ENCODE measurements at places on chromosomes 13 and 19.
A peak's percentile ranks its signal among the peaks of the same experiment; 100 is the strongest.

DNA sequence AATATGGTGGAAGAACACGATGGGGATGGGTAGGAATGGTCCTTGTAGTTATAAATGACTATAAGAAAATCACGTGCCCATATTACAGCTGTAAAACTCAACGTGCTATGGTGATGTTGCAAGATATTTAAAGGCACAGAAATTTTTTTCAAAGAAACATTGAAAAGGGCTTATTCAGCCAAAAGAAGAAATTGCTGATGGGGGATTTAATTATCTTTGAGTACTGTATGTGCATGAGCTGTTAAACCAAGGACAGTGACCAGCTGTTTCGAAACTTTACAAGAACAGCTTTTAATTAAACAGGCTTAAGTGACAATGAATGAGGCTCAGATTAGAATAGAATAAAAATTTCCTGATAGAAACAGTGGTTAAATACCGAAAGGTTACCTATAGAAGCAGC, 339.0 kb downstream of the HS6ST3 start:
- no peak for DNase-seq

GRCh38 chr19:19285686-19286085, 12.6 kb upstream of the TM6SF2 start:
- no peak for DNase-seq

- DNase-seq = no peak
These were observed 263.4 kb upstream of the ZNF507 start for GRCh38 chr19:32082028-32082427.

DNA sequence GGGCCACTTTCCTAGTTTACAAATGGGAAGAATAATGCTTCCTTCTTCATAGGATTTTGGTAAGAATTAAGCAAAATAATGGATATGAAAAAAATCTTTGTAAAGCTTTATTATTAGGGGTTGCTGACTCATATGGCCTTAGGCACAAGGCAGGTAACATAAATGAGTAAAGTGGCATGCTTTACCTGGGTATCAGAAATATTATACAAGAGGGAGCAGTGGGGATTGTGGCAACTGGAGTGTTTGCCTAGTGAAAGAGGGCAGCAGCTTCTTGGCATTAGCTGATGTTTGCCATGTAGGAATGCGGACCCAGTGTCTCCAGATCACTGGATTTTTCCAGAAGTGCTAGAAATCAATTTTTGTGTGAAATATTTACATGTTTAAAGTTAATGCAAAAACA, 19.5 kb downstream of the WDFY2 start:
- DNase-seq = peak; percentile 61

GRCh38 chr19:42246143-42246921, 3.9 kb upstream of the GSK3A start:
- no peak for DNase-seq

- no peak for DNase-seq
These were observed 241.3 kb upstream of the IRS2 start for GRCh38 chr13:110027470-110028240.

DNA sequence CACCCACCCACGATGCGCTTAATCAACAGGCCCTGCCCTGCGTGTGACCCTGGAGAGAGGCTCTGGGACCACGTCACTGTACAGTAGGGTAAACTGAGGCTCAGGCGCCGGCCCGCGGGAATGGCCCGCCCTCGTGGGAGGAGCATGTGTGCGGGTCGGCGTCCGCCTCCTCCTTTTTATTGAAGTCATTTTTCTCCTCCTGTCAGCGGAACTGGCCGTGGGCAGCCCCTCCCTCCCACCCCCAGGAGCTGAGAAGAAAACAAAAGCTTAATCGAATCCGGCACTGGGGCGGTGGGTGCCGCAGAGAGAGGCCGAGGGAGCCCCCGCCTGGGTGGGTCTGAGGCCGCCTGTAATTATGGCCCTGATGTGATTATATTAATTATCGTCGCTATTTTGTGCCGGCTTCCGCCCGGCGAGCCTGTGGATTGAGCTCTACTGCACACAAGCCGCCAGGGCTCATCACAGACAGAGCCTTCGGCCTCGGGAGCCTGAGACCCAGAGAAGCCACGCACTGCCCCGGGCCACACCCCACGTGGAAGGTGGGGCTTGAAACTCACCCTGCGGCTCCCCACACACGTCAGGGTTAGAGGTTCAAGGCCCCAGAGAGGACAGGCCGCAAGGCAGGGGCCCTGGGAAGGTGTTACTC, 7.0 kb downstream of the C2CD4C start:
- no peak for DNase-seq

- DNase-seq = no peak
These were observed 26.8 kb upstream of the TINCR start for GRCh38 chr19:5594521-5594950.

- DNase-seq = no peak
These were observed 18.6 kb downstream of the NALCN start for GRCh38 chr13:101397742-101398141.

GRCh38 chr19:2112516-2113320, 16.0 kb downstream of the IZUMO4 start:
- DNase-seq = no peak
